ENCODE measurements at places on chromosomes 7 and 10. TPM values are rescaled to one million over a fixed set of nuclear protein-coding genes. Genes with fewer than 3 reads are reported as not detected.

DNA sequence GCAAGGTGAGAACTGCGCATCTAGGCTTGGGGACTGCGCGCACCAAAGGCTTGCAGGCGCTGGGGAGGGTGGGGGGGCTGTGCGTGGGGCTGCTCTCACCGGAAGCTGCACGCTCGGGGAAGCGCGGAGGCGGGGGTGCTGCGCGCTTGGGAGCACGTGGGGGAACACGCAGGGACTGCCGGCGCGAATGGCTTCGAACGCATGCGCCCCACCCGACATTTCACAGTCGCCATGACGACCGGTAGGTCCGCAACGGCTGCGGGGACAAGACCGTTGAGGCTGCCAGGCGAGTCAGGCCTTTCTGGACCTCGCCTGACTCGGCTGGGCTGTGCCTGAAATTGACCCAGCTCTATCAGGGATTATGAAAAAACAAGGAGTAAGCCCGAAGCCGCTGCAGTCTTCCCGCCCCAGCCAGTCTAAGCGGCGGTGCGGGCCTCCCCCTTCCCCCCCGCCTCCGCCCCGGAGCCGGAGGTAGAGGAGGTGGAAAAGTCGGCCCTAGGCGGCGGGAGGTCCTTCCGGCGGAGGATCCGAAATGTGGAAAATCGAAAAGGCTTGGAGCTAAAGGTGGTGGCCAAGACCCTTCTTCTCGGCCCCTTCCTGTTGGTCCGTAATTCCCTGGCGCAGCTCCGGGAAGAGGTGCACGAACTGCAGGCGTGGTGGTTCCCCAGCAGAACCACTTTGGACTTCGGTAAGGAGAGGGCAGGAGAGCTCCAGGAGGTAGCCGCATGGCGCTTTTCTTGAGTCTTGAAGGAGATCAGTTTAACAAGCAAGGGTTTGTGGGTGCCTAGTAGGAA lies 34.9 kb upstream of the STEAP1 start:
- DNase-seq, result peak; percentile 18

GRCh38 chr7:20241194-20241910 lies 24.2 kb upstream of the MACC1 start:
- no peak for DNase-seq

DNA sequence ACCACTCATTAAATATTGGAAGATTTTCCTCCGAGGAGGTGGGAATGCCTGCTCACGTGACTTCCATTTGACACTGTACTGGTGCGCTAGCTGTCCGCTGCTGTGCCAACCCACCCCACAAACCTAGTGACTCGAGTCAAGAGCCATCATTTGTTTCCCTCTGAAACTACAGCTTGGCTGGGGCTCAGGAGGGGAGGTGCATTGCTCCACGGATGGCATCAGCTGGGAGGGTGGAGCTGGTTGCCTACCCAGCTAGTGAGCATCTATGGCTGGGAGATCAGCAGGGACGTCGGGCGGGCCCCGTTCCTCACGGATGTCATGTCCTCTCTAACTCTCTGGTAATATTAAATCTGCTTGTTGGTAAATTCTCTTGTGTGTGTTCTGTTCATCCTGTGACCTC lies 9.5 kb upstream of the FOXL3 start:
- no peak for DNase-seq

GRCh38 chr7:22430457-22430856 lies 69.5 kb downstream of the STEAP1B start:
- DNase-seq, result no peak

WIPF3 gene
- polyA plus RNA-seq, result 5.9 TPM

DNAJC12 gene
- polyA plus RNA-seq, result 11.0 TPM
